ENCODE measurements at places on chromosomes 7 and 10.

DNA sequence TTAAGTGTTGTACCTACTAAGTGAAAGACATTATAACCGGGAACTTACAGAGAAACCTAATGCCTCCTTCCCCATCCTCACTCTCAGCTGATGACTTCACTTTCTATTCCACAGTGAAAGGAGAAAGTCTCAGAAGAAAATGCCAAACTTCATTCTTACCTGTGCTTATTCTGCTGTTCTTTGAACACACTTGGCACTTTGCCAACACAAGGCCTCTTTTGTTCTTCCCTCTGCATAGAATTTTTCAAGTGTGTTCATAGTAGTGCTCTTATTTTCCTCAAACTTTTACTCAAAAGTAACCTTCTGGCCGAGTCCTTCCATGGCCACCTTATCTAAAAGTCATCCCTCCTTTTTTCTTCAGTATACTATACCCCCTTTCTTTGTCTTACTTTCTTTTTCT lies 59.4 kb upstream of the ETV1 start:
- no peak for DNase-seq

- no peak for DNase-seq
Observed at GRCh38 chr10:86020134-86020533, 346.5 kb downstream of the GRID1 start.

- no peak for DNase-seq
Observed at GRCh38 chr7:17903337-17903736, 37.0 kb downstream of the SNX13 start.

GRCh38 chr10:78203915-78204818 lies 170.5 kb downstream of the RPS24 start:
- DNase-seq, result no peak

GRCh38 chr10:18233775-18234174 lies 93.6 kb downstream of the CACNB2 start:
- DNase-seq, result no peak

GRCh38 chr7:7944619-7945282 lies 23.8 kb upstream of the GLCCI1 start:
- no peak for DNase-seq

DNA sequence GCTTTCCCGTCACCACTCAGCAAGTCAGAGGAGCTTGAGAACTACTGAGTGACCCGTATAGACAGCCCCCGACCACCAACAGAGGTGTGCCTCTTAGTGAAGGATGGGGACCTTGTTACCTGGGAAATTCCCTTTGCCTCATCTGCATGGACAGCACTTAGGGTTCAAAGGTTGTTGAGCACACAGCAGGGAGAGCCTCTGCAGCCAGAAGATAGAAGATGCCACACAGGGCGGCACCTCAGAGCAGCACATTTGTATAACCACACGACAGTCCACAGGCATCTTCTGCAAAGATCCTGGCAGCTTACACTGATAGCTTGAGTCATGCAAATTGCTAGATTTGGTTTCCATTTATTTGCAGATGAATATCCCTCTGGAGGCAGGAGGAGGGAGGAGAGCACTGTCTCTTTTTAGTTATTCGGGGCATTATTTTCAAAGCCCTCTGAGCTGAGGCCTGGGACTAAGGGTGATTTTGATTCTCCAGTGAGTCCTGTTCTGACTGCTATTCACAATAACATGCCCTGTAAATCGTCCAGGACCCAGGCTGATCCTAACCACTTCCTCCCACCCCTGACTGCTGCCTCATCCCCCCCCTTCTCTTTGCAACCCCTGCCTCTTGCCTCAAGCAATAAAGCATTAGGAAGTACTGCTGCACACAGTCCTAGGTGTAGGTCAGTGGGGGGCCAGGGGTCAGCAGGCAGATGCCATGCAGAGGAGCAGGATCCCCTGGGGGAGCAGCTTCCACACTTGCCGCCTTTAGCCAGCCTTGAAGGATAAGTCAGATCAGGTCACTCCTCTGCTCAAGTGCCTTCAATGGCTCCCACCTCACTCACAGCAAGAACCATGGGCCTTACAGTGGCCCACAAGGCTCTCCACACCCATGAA lies 24.6 kb upstream of the INMT start:
- DNase-seq, result peak; percentile 14

- no peak for DNase-seq
Observed at GRCh38 chr10:70540089-70540788, 61.7 kb downstream of the PALD1 start.

- DNase-seq, result no peak
Observed at GRCh38 chr10:12638103-12638502, 288.8 kb downstream of the CAMK1D start.

DNA sequence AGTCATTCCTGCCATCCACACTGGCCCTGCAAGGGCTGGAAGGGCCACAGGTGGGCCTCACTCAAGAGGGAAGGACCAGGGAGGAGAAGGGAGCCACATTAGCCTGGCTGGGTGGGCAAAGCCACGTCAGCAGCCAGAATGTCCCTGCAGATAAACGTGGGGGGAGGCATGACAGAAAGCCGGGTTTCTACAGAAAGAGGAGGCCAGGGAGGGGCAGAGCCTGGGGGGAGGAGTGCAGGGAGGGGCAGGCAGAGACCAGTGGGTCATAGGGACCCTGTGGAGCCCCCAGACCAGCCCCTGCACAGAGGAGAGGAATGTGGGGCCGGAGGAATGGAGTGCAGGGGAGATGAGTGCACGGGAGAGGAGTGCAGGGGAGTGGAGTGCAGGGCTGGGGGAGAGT lies 590.2 kb downstream of the PTPRN2 start:
- no peak for DNase-seq

DNA sequence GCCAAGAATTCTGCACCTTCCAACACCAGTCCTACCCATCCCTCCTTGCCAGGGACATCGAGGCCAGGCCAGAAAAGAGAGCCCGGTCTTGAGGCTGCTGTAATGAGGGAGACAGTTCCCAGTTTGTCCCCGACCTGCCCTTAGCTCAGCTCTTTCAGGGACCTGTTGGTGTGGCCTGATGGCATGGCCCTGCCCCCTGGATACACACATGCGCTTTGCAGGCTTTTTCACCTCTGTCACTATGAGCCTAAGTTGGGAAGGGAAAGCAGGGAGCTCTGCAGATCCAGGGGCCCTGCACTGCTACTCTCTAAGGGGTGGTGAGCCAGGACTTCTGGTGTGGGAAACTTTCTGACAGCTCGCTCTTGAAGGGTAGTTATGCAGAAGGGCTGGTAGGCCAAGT lies 2.1 kb downstream of the SCD start:
- no peak for DNase-seq

DNA sequence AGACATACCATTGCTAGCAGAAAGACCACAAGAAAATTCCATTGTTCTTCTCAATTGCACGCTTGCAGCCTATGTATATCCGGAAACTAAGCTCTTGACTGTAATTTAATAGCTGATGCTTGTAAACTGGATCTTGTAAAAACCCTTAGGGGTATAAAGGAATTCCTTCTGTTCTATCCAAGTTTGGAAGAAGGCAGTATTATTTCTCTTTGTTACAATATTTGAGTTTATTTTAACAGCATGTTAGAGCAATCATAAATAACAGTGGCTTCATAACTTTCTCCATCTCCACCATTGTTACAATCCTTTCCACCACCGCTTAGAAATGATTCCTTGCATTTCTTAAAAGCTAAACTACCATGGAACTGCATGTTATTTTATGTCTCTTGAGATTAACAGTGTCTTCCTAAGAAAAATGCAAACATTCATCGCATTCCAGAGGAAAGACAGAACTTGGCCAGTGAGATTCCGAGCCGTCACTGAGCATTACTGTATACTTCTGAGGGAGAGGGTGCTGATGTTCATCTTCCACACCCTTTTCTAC lies 92.5 kb downstream of the TRIL start:
- no peak for DNase-seq

GRCh38 chr10:396107-396506 lies 260.9 kb downstream of the ZMYND11 start:
- DNase-seq, result no peak

GRCh38 chr7:151225948-151226510 lies 976 bp downstream of the ABCF2 start:
- no peak for DNase-seq

DNA sequence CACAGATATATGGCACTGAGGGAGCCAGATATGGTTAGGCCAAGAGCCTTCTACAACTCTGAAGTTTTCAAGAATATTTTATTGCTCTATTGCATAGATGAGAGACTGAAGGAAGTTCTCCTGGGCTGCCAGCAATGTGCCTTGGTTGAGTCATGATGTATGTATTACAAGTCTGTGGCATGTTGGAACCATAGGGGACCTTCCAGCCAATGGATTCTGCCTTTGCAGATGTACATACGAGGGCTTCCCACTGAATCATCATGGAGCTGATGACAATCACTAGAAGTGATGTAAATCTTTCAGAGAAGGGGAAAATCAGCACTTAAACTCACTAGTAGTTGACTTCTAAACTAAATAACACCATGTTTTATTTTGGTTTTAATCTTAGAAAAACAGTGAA lies 419.5 kb downstream of the PHTF2 start:
- DNase-seq, result no peak

DNA sequence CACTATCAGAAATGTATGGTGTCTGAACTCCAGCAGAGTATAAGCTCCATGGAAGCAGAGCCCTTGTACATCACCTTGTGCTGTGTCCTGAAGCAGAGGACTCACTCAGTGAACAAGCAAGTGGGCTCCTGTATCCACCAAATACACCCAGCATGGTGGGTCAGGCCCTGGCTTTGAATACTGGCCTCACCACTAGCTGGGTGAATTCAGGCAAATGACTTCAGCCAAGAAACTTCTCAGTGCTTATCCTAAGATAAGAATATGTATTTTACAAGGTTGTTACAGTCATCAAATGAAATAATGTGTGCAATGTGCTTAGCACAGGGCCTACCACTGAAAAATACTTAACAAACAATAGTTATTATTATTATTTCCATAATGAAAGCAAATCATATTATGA lies 62.6 kb downstream of the CALD1 start:
- DNase-seq, result no peak

GRCh38 chr7:151754688-151755130 lies 122.2 kb downstream of the PRKAG2 start:
- DNase-seq, result no peak

DNA sequence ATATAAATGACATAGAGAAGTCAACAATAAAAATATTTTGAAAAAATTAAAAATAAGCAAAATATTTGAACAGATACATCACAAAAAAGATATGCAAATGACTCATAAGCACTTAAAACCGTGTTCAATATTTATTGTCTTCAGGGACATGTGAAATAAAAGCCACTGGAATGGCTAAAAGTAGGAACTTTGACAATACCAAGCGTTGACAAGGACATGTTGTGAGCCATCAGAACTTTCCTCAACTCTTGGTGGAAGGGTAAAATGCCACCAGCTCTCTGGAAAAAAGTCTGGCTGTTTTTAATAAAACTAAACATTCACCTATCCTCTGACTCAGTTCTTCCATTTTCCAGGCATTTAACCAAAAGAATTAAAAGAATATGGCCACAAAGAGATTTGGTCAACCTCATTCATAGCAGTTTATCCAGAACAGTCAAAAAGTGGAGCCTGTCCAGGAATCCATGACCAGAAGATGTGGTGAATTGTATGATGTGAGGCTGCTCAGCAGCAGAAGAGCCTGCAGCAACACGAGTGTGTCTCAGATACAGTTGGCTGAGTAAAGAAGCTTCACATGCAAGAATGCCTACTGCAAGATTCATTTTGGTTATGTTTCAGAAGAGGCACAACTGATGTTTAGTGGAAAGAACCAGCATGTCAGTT lies 7.1 kb upstream of the KLF6 start:
- no peak for DNase-seq

DNA sequence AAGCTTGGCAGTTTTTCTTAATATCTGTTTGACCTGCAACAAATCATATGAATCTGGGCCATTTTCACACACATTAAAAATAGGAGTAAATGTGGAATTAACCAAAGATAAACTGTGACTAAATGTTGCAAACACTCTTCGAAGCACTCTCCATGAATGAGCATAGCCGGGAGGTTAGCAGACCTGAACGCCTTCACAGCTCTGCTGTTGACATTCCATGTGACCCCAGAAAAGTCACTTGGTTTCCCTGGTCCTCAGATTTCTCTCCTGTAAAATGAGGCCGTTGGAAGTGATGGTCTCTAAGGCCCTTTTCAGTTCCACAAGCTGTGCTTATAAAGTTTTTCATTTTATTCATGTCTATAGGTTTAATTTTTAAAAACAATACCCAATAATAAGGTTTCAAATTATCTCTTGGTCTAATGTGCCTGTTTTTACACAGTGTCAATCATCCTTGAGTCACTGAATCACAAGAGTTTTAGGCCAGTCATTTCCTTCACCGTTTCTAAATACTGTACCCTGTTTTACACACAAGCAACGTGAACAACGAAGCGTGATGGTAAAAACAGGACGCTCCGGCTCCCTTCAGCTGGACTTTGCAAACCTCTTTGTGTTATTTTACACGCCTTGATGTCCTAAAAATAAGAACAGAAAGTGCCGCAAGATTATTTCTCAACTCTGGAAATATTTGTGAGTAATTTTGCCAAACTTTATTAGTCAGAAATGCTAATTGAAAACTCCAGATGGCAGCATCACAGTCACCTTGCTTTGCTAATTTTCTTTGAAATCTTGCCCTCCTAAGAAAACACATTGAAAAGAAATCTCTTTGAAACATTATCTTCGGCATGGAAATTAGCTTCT lies 38.6 kb upstream of the MET start:
- DNase-seq, result no peak

- DNase-seq, result no peak
Observed at GRCh38 chr10:91034042-91034441, 113.2 kb upstream of the ANKRD1 start.

GRCh38 chr10:105506262-105506661 lies 865.2 kb downstream of the SORCS3 start:
- no peak for DNase-seq

DNA sequence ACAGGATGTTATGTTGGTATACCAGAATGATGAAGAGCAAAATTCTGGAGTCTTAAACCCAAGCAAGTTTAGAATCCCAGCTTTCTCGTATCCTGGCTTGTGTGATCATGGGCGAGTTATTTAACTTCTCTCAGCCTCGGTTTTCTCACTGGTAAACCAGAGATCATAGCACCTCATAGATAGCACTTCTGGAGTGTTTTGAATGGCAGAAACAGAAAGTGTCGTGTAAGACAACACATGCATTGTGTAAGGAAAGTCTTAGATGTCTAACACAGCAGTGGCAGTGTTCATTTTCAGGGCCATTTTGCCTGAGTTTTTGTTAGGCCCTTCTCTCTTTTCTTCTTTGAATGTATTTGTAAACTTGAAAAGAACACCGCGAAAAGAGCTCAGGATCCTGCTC lies 465.1 kb downstream of the AUTS2 start:
- no peak for DNase-seq

- DNase-seq, result no peak
Observed at GRCh38 chr7:2920956-2921652, 77.0 kb upstream of the GNA12 start.

Data from stimulated activated CD8-positive, alpha-beta memory T cell treated with anti-CD3 and anti-CD28 coated beads, Interleukin-4, amount 100 ng/mL, for 1 hour (primary cell).